HFFc6 (cell line): ENCODE measurements at places on chromosomes 7 and 10.

- DNase-seq: no peak
These were observed 15.4 kb downstream of the STAM start for GRCh38 chr10:17659365-17659764.

DNA sequence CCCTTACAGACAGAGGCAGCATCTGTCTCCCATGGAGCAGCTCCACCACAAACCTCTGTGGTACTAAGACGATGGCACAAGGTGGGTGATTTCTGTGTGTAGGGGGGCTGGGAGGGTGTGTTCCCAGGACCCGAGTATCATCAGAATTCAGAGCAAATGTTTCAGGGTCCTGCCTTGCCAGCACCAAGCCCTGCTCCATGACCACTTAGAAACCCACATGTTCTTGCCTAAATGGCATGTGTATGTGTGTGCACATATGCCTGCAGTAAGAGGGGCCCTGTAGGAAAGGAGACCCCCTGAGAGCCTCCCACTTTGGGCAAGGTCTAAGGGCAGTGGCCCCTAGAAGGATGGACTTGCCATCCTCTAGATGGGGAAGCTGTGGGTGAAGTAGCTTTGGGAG lies 17.1 kb upstream of the MGMT start:
- no peak for DNase-seq

GRCh38 chr10:131788386-131788785 lies 112.4 kb upstream of the PPP2R2D start:
- DNase-seq: no peak

DNA sequence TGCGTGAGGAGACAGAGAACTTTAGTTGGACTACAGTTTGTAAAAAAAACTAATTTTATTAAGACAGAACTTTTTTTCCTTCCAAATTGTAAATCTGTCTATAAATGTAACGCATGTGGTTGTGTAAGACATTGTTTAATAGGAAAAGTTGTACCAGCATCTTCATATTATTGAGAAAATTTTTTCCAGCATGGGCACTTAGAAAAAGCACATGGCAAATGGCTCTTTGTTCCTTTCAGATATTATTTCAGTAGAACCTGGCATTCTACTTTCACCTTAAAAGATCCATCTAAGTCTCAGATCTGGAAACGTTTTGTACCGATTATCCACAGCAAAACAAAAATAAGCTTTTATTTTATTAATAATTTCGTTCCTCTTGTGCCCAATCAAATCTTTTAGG lies 43.2 kb downstream of the ZRANB1 start:
- DNase-seq: no peak

- no peak for DNase-seq
These were observed 1097.3 kb downstream of the KCNMA1 start for GRCh38 chr10:76540331-76540730.

GRCh38 chr7:51303142-51303525 lies 13.5 kb downstream of the COBL start:
- no peak for DNase-seq

DNA sequence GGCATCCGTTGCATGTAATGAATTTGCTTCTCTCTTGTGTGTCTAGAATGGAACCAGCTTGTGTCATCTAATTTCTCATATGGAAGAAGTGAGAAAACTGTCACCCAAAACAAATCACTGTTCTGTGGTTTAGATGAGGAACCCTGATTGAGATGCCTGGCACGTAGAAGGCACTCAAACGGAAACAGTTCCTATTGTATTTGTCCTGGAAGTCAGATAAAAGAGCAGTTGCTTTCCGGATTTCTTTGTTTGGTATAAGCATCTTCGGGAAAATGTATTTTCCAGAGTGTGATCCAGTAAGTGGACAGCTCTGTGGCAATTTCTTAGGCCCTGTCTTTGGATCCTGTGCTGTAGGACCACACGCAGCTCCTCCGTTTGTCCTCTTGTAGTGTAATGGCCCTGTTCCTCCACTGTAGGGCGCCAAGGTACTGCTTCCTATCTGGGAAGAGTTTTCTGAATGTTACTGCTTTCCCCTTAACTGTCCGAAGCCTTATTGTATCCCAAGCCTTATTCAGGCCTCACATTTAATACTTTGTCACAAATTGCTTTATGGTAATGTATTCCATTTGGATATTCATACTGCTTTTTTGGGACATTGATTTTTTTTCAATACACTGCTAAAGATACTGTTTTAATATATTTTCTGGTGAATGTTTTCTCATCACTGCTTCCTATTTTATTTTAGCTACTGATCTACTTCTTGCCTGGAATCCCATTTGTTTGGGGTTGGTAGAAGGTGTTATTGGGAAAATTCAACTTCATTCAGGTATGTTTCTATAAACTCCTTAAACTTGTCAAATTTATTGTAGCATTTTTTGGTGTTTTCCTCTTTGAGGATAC lies 24.8 kb downstream of the INPP5F start:
- peak; percentile 79 for DNase-seq

- DNase-seq: no peak
These were observed 144.5 kb upstream of the PTN start for GRCh38 chr7:137488038-137488437.

GRCh38 chr7:93921607-93922566 lies at the start of gene GNG11:
Gene GNG11, plus strand, starts transcription at chr7:93921735. Its CDS starts 403 bp downstream, at chr7:93922138.
- DNase-seq: peak; percentile 68
